Activated CD8-positive, alpha-beta memory T cell treated with anti-CD3 and anti-CD28 coated beads for 48 hours (primary cell): ENCODE measurements at places on chromosomes 1 and 21.
A peak's percentile ranks its signal among the peaks of the same experiment; 100 is the strongest.

DNA sequence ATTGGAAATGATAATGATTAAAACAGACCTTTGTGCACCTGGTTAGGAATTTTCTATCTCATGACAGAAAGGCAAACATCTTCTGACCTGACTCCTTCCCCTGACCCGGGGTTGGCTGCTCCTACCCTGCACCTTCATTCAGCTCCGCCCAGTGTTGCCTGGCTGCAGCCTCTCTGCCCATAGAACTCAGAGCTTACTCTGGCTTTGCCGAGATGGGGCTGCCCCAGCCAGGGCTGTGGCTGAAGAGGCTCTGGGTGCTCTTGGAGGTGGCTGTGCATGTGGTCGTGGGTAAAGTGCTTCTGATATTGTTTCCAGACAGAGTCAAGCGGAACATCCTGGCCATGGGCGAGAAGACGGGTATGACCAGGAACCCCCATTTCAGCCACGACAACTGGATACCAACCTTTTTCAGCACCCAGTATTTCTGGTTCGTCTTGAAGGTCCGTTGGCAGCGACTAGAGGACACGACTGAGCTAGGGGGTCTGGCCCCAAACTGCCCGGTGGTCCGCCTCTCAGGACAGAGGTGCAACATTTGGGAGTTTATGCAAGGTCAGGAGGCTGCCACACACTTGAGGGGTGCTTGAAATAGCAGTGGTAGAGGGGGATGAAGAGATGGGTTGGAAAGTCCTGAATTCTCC, at the start of gene DIO1:
Gene DIO1, plus strand, starts transcription at position 189 of the 638 bp plus-strand sequence. Its CDS starts 24 bp downstream, at position 213.
- DNase-seq = no peak

DNA sequence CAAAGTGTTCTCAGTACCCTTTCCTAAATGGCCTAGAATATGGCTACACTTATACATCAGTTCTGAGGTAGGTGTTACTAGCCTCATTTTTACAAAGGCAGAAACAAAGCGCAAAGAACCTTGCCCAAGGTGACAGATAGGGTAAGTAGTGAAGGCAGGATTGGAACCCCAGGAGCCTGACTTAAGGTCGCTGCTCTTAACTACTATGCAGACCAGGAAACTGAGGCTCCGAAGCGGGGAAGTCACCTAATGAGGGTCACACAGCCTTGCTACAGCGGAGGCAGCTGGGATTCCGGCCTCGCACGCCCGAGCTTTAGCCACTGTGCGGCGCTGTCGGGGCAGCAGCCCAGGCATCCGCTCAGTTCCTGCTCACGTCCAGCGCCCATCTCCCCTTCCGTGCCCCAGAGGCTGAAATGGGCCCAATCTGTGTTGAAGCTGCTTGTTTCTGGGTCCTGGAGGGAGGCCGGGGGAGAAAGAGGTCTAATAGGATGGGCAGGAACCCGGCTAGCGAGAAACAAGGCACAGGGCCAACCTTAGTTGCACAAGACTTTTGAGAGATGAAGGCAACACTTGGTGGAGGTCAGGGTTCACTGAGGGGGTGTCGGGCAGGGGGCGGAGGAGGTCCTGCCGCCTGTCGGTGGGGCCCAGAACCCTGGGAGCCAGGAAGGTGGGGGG, 1.4 kb upstream of the FOXD2 start:
- peak; percentile 70 for DNase-seq

DNA sequence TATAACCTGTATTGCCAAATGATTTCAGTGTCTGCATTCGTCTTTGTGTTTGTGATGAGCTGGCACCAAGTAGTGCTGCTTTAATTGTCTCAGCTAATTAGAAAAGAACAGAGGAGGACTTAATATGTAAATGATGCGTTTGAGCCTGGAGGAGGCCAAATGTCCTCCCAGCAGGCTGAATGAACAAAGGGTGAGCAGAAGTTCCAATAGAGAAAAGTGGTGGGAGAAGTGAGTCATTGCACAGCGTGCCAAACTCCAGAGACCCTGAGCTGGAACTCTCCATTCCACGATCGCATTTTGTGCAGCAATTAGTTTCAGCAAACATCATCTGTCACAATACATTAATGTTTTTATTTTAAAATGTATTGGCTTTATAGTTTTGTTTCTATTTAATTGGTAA, 17.9 kb downstream of the ETV3L start:
- DNase-seq = no peak

DNA sequence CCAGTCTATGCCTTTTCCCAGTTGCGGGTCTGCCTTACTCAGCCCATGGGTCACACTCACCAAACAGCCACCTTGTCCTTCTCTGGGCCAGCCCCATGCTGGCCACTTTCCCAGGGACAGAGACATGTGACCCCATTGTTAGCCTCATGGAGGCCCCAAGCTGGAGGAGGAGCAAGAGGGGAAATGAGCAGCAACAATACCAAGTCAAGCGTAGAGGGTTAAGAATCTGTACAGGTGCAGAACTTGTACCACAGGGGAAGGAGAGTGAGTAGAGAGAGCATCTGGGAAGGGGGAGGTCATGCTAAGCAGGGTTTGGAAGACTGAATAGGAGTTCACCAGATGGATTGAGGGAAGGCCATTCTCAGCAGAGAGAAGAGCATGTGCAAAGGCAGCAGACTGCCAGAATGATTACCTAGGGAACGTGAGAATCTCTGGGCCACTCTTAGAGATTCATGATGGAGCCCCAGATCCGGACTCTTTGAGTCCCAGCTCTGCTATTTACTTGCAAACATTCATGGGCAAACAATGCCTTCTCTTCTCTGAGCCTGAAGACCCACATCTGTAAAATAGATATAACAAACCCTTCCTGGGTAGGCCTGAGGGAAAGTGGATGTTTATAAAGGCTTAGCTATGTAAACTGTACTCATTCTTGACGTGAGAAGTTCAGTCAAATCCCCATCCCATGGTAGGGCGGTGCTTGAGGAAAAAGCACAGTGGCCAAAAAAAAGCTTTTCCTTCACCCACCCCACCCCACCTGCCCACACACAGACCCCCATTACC, 2.8 kb upstream of the SLC2A1 start:
- DNase-seq = no peak

DNA sequence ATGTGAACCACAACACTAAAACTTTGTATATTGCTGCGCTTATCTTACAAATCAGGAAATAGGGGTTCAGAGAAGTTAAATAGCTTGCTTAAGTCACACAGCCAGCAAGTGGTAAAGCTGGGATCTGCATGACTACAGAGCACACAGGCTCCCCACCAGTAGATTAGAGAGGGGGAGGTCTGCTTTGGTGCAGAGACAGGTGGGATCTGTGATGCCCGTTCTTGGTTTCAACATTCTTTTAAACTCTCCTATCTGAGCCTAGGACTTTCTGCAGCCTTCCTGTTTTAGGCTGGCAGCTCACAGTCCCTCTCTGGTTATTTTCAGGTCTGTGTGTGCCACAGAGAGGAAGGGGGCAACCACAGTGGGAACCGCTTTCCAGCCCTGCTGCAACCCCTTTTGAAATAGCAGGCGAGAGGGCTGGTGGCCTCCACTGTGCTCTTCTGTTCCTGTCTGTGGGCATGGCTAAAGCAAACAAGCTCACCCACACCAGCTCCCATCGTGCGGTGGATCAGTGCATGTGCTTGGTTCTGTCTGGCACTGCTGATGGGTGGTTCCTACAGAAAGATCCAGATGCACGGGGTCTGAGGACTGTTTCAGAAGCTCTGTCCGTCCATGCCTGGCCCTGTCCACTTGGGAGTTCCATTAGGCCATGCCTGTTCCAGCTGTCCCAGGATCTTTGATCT, 1.7 kb upstream of the IL6R start:
- no peak for DNase-seq

- DNase-seq = no peak
Observed at GRCh38 chr1:11530731-11531311, 51.9 kb downstream of the DISP3 start.

DNA sequence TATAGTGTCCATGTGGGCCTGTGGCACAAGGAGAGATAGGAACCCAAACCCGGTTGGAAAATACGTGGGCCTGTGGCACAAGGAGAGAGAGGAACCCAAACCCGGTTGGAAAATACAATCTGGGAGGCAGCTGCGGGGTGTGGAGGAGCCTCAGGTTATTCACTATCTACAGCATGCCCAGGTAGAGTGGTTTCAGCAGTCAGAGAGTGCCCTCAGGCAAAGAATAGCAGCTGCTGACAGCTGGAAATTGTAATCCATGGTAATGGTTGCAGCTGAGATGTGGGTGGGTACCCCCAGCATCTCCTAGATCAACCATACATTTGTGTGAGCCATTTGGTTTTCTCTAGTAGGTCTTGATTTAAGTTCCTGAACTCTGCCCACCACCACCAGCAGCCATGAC, 25.8 kb upstream of the MGST3 start:
- no peak for DNase-seq
